ENCODE measurements at places on chromosomes 2 and 18. TPM values are rescaled to one million over a fixed set of nuclear protein-coding genes. Genes with fewer than 3 reads are reported as not detected.

GRCh38 chr18:30920351-30920750, 122.2 kb downstream of the DSC3 start:
- no peak for DNase-seq

CLEC4F gene
- total RNA-seq = not detected

GRCh38 chr2:27174638-27175037, 25.8 kb downstream of the TCF23 start:
- DNase-seq = no peak

- no peak for DNase-seq
Observed at GRCh38 chr2:69139778-69140670, 127.0 kb downstream of the ANTXR1 start.

DNA sequence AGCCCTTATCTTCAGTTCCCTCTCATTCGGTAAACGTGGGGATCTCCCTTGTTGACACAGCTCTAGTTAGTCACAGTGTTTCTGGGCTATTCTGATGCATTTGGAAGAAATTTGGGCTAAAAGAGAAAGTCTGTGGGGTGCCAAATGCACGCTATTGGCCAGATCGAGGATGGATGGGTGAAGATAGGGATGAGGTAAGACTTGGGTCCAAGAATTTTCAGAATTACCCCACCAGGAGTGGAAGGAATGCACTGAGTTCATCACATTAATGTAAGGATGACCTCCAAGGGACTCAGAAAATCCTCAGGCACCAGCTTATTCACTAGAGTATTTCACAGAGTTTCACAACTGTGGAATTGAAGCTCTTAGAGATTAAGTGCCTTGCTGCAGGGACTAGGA, 49.3 kb downstream of the NRP2 start:
- DNase-seq = no peak

- DNase-seq = no peak
Observed at GRCh38 chr18:42048158-42048557, 93.1 kb downstream of the PIK3C3 start.

DNA sequence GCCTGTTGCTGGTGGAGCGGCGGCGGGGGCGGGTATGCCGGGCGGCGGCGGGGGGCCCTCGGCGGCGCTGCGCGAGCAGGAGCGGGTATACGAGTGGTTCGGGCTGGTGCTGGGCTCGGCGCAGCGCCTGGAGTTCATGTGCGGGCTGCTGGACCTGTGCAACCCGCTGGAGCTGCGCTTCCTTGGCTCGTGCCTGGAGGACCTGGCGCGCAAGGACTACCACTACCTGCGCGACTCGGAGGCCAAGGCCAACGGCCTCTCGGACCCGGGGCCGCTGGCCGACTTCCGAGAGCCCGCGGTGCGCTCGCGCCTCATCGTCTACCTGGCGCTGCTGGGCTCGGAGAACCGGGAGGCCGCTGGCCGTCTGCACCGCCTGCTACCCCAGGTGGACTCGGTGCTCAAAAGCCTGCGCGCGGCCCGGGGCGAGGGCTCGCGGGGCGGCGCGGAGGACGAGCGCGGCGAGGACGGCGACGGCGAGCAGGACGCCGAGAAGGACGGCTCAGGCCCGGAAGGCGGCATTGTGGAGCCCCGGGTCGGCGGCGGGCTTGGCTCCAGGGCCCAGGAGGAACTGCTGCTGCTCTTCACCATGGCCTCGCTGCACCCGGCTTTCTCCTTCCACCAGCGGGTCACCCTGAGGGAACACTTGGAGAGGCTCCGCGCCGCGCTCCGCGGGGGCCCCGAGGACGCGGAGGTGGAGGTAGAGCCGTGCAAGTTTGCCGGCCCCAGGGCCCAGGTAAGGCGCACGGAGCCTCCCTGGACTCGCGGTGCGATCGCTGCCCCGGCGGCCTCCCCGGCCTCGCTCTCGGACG, 1.0 kb downstream of the ZCCHC2 start:
- peak; percentile 81 for DNase-seq
